Activated naive CD8-positive, alpha-beta T cell treated with anti-CD3 and anti-CD28 coated beads for 36 hours (primary cell): ENCODE measurements at places on chromosomes 3 and 15. TPM values are rescaled to one million over a fixed set of nuclear protein-coding genes. Genes with fewer than 3 reads are reported as not detected.

- H3K4me1 ChIP-seq: peaks cover 25% of the 10 kb centered on the region
- peak overlapping the region; percentile 93 for H3K27ac ChIP-seq
- no peaks in the 10 kb centered on the region for H3K27me3 ChIP-seq
Measured at GRCh38 chr3:43162230-43163084, 56.6 kb upstream of the POMGNT2 start.

The CCR9 gene
- total RNA-seq: not detected

DNA sequence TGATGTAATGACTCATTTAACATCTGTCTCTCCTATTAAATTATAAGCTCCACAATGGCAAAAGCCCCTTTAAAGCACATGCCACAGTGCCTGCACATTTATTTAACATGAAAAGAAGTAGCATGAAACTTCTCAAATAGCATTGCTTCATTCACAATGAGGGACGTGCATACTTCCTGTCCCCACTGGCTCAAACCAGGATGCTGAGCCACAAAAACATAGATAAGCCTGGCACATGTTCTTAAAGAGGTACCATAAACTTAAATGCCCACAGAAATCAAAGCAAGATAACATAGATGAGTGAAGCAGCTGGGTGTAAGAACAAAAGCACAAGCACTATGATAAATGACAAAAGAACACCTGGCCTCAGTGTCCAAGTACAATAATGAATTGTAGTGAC lies 3.8 kb downstream of the TP53BP1 start:
- no peaks in the 10 kb centered on the region for H3K27me3 ChIP-seq
- no peak overlapping the region for H3K4me3 ChIP-seq
- DNase-seq: no peak
- H3K27ac ChIP-seq: no peak overlapping the region
- peaks cover 25% of the 10 kb centered on the region for H3K4me1 ChIP-seq
- peaks cover 11% of the 10 kb centered on the region for H3K36me3 ChIP-seq

GRCh38 chr15:32676169-32676568 lies 34.7 kb downstream of the SCG5 start:
- no peak overlapping the region for H3K4me3 ChIP-seq
- no peak overlapping the region for H3K27ac ChIP-seq
- H3K36me3 ChIP-seq: no peaks in the 10 kb centered on the region
- no peaks in the 10 kb centered on the region for H3K4me1 ChIP-seq

The CGGBP1 gene
- 75.4 TPM for total RNA-seq

GRCh38 chr3:16309558-16309957 lies 44.5 kb downstream of the OXNAD1 start:
- peak overlapping the region; percentile 96 for H3K27ac ChIP-seq
- peaks cover 85% of the 10 kb centered on the region for H3K36me3 ChIP-seq
- H3K4me1 ChIP-seq: peaks cover 87% of the 10 kb centered on the region

The ZBED2 gene
- 122 TPM for total RNA-seq

GRCh38 chr3:44000586-44000985 lies 241.1 kb upstream of the TOPAZ1 start:
- no peak overlapping the region for H3K27ac ChIP-seq
- peaks cover 93% of the 10 kb centered on the region for H3K27me3 ChIP-seq
- no peak overlapping the region for H3K4me3 ChIP-seq
- H3K36me3 ChIP-seq: no peaks in the 10 kb centered on the region

- H3K36me3 ChIP-seq: peaks cover 3% of the 10 kb centered on the region
- H3K27me3 ChIP-seq: no peaks in the 10 kb centered on the region
- no peak overlapping the region for H3K4me3 ChIP-seq
- DNase-seq: no peak
- H3K27ac ChIP-seq: no peak overlapping the region
- peaks cover 7% of the 10 kb centered on the region for H3K4me1 ChIP-seq
Measured at GRCh38 chr3:114884213-114884923, 262.7 kb downstream of the ZBTB20 start.

DNA sequence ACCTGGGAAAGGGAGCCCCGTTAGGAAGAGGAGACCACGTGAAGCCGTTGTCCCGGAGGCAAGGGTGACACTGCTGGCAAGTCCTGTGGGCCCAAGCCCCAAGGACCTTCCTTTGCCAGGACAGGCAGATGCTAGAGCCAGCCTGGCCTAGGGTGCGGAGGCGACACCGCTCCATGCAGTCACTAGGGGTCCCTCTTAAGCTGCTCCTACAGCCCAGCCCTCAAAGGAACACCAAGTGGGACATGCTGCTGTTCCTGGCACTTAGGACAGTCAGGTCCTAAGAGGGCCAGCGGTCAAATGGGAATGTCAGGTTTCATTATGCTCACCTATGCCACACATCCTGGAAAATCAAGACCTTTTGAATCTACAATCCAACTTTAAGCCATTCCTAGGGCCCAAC lies 59.7 kb downstream of the RPN1 start:
- H3K36me3 ChIP-seq: no peaks in the 10 kb centered on the region
- peaks cover 8% of the 10 kb centered on the region for H3K4me1 ChIP-seq
- H3K27ac ChIP-seq: no peak overlapping the region
- DNase-seq: no peak

The KNG1 gene
- not detected for total RNA-seq

DNA sequence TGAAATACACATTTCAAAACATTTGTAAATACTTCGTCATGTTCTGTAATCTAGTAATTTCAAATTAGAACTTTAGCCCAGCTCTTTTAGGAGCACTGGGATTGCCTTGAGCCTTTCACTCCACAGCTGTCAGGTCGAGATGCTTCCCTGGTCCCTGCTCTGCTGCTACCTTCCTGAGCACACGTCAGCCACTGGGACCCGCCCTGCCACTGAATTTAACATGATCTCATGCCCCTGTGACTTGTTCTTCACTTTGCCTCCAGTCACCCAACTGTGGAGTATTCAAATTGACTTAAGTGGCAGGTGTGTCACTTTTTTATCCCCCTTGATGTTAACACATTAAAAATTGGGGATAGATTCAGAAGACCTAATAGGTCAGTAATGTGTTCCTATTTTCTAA lies 3.3 kb downstream of the ARRDC4 start:
- no peaks in the 10 kb centered on the region for H3K36me3 ChIP-seq
- H3K27ac ChIP-seq: no peak overlapping the region
- no peak for DNase-seq
- peaks cover 17% of the 10 kb centered on the region for H3K4me1 ChIP-seq
- H3K4me3 ChIP-seq: no peak overlapping the region

- peak overlapping the region; percentile 71 for H3K4me3 ChIP-seq
- peaks cover 12% of the 10 kb centered on the region for H3K36me3 ChIP-seq
- peak; percentile 43 for DNase-seq
- no peak overlapping the region for H3K27ac ChIP-seq
- H3K4me1 ChIP-seq: peaks cover 28% of the 10 kb centered on the region
Measured at GRCh38 chr15:40323953-40324937, 753 bp downstream of the INAFM2 start.

The EFCAB12 gene
- total RNA-seq: 0.24 TPM

GRCh38 chr3:133592843-133593242 lies 19.4 kb downstream of the CDV3 start:
- H3K4me3 ChIP-seq: no peak overlapping the region
- peaks cover 47% of the 10 kb centered on the region for H3K4me1 ChIP-seq
- no peak for DNase-seq
- H3K27ac ChIP-seq: peak overlapping the region; percentile 22
- no peaks in the 10 kb centered on the region for H3K27me3 ChIP-seq

The TGM4 gene
- total RNA-seq: not detected

The HACL1 gene
- 23.0 TPM for total RNA-seq

The ZNF860 gene
- 0.34 TPM for total RNA-seq

- H3K27ac ChIP-seq: no peak overlapping the region
- H3K4me3 ChIP-seq: no peak overlapping the region
- DNase-seq: no peak
- H3K27me3 ChIP-seq: peaks cover 7% of the 10 kb centered on the region
Measured at GRCh38 chr3:146637871-146638270, 32.7 kb upstream of the PLSCR5 start.

DNA sequence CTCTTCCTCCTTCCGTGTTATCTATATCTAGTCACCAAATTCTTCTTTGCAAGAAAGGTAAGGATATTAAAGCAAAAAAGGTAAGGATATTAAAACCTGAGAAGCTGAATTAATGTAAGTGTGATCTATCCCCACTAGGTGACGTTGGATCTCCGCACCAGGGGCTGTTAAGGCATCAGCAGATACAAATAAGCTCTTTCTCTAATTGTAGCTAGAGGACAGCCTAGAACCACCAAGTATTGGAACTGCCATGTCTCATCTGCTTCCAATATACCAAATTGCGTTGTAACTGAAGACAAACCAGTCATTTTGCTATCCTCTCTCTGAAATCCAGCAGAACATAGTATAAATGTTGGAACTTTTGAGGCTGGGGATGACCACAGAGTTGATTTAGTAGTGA lies 471.2 kb upstream of the TGFBR2 start:
- no peak for DNase-seq
- H3K4me1 ChIP-seq: peaks cover 4% of the 10 kb centered on the region
- H3K27me3 ChIP-seq: no peaks in the 10 kb centered on the region

The RLBP1 gene
- not detected for total RNA-seq

DNA sequence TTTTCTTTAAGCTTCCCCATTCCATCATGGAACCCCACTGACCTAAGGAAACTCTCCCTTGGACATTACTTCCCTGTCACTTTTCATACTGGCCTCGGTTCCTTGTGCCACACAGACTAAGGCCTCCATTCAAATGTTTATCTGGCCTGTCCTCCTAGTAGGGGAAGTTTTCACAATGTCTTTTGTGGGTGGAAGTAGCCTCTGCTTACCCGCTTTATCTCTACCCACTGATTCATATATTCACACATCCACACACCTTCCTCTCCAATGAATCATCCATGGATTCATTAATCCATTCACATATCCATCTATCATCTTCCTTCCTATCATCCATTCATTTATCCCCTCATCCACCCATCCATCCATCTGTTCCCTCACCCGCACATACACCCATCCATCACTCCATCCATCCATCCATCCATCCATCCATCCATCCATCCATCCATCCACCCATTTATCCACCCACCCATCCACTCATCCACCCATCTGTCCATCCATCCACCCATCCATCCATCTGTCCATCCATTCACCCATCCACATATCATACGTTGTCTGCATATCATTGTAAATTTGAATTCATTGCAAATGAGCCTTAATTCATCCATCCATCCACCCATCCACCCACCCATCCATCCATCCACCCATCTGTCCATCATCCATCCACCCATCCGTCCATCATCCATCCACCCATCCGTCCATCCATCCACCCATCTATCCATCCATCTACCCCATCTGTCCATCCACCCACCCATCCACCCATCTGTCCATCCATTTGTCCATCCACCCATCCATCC lies 49.1 kb downstream of the IQSEC1 start:
- DNase-seq: no peak
- no peaks in the 10 kb centered on the region for H3K27me3 ChIP-seq
- no peak overlapping the region for H3K27ac ChIP-seq
- no peak overlapping the region for H3K4me3 ChIP-seq
- no peaks in the 10 kb centered on the region for H3K36me3 ChIP-seq

The TPRG1 gene
- total RNA-seq: 1.1 TPM

- peaks cover 6% of the 10 kb centered on the region for H3K4me1 ChIP-seq
- H3K27ac ChIP-seq: no peak overlapping the region
- no peaks in the 10 kb centered on the region for H3K36me3 ChIP-seq
- DNase-seq: no peak
- no peaks in the 10 kb centered on the region for H3K27me3 ChIP-seq
- no peak overlapping the region for H3K4me3 ChIP-seq
Measured at GRCh38 chr15:69881766-69882165, 216.0 kb downstream of the TLE3 start.

The FAM240A gene
- not detected for total RNA-seq

GRCh38 chr15:97470417-97470816 lies 490.1 kb upstream of the ARRDC4 start:
- H3K36me3 ChIP-seq: no peaks in the 10 kb centered on the region
- no peaks in the 10 kb centered on the region for H3K27me3 ChIP-seq
- H3K4me3 ChIP-seq: no peak overlapping the region
- DNase-seq: no peak
- no peaks in the 10 kb centered on the region for H3K4me1 ChIP-seq
- no peak overlapping the region for H3K27ac ChIP-seq

DNA sequence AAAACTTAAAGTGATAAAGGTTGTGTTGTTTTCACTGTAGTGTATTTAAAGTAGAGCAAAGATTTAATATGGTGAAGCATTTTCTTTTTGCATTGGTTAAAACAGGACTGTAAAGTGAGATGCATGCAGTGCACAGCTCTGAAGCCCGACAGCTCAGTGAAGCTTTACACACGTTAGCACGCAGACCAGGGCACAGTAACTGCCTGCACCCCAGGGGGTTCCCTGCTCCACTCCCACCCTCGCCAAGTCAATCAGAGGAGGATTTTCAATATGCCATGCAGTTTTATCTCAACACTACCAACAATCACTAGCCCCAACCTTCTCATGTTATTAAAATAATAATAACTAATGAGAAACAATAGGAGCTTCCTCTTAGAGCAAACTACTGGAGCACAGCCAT lies 28.1 kb upstream of the BCL2L10 start:
- peaks cover 13% of the 10 kb centered on the region for H3K4me1 ChIP-seq
- H3K27me3 ChIP-seq: no peaks in the 10 kb centered on the region
- peaks cover 3% of the 10 kb centered on the region for H3K36me3 ChIP-seq
- no peak overlapping the region for H3K27ac ChIP-seq
- no peak for DNase-seq

GRCh38 chr3:87002346-87002745 lies 11.4 kb upstream of the VGLL3 start:
- H3K36me3 ChIP-seq: no peaks in the 10 kb centered on the region
- no peaks in the 10 kb centered on the region for H3K4me1 ChIP-seq

DNA sequence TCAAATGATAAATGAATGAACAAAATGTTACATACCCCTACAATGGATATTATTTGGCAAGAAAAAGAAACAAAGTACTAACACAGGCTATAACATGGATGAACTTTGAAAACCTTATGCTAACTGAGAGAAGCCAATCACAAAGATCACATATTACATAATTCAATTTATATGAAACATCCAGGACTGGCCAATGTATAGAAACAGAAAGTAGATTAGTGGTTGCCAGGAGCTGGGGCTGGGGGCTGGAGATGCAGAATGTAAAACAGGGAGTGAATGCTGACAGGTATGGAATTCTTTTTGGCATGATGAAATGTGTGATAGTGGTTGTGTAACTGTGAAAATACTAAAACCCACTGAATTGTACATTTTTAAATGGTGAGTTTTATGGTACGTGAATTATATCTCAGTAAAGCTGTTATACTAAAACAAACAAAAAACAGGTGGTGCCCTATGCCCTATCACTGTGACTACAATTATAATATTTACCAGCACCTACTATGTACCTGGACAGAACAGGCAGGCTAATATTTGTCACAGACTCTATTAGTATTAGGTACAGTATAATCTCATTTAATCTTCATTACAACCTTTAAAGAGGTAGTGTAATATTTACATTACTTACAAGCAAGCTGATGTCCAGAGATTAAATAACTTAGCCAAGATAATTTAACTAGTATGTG lies 90.0 kb downstream of the ETFA start:
- no peaks in the 10 kb centered on the region for H3K27me3 ChIP-seq
- no peak overlapping the region for H3K4me3 ChIP-seq
- peaks cover 2% of the 10 kb centered on the region for H3K4me1 ChIP-seq
- H3K36me3 ChIP-seq: peaks cover 44% of the 10 kb centered on the region
